ENCODE measurements at places on chromosomes 12 and 14.

DNA sequence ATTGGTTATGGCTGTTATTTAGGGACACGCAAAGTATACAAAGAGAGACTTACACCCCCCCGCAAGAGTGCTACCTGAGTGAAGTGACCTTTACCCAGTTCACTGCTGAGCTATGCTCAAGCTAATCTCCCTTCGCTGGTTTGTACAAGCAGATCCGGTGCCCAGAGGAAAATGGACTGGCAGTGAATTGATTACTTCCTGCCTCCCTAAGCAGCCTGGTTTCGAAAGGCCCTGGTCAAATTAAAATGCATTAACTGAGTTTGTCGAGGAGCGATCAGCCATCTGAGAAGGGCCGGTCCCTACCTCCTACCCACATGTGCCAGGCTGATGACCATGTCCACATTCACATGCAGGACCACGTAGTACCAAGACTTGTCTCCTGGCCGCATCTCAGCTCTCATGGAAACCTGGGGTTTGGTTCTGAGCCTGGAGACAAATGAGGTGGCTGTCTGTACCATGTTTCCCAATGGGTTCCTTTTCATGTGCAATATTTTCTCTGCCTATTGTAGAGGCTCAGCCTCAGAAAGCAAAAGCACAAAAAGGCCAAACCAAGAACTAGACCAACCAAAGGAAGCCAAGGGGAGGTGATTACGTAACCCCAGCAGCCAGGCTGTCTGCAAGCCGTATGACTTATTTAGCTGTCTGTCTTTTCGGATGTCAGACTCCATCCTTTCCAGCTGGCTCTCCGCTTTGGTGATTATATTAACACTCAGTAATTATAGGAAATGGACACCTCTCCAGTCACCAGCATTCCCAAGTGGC is 284.7 kb upstream of the PWP1 start:
- DNase-seq = no peak

- DNase-seq = no peak
These were observed 67.6 kb upstream of the CDKN3 start for GRCh38 chr14:54329082-54329695.

DNA sequence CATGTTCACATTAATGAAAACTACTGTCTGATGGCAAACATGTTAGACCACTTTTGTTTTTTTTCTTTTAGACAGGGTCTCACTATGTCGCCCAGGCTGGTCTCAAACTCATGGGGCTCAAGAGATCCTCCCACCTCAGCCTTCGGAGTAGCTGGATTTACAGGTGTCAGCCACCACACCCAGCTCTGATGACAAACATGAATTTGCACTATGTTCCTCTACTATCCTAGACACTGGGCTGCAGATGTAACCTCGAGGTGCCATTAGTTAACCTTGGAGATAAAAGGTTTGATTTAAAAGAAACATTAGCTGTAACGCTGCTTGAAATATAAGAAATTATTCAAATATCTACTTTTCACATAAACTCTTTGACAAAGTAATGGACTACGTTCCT is 8.1 kb downstream of the VPS37B start:
- no peak for DNase-seq

GRCh38 chr12:89250636-89251035 is 101.7 kb downstream of the DUSP6 start:
- no peak for DNase-seq

GRCh38 chr14:100962494-100962893 is 59.0 kb upstream of the RTL1 start:
- DNase-seq = no peak
